ENCODE measurements at places on chromosomes 6 and 20. TPM values are rescaled to one million over a fixed set of nuclear protein-coding genes. Genes with fewer than 3 reads are reported as not detected.

- H3K27me3 ChIP-seq = no peaks in the 10 kb centered on the region
- H3K36me3 ChIP-seq = no peaks in the 10 kb centered on the region
- no peaks in the 10 kb centered on the region for H3K4me1 ChIP-seq
- H3K27ac ChIP-seq = no peak overlapping the region
- H3K4me3 ChIP-seq = no peak overlapping the region
Observed at GRCh38 chr6:146582857-146583256, 15.9 kb upstream of the ADGB start.

- no peak overlapping the region for H3K27ac ChIP-seq
- H3K4me3 ChIP-seq = no peak overlapping the region
- peaks cover 21% of the 10 kb centered on the region for H3K4me1 ChIP-seq
- no peak for DNase-seq
- H3K27me3 ChIP-seq = no peaks in the 10 kb centered on the region
Observed at GRCh38 chr6:143595251-143596036, 82.3 kb upstream of the PHACTR2 start.

GRCh38 chr6:103236923-103237322 is 1622.8 kb downstream of the HACE1 start:
- no peak overlapping the region for H3K27ac ChIP-seq
- DNase-seq = no peak
- no peaks in the 10 kb centered on the region for H3K36me3 ChIP-seq
- no peaks in the 10 kb centered on the region for H3K27me3 ChIP-seq
- H3K4me1 ChIP-seq = no peaks in the 10 kb centered on the region

The MMUT gene
- 9.5 TPM for total RNA-seq

DNA sequence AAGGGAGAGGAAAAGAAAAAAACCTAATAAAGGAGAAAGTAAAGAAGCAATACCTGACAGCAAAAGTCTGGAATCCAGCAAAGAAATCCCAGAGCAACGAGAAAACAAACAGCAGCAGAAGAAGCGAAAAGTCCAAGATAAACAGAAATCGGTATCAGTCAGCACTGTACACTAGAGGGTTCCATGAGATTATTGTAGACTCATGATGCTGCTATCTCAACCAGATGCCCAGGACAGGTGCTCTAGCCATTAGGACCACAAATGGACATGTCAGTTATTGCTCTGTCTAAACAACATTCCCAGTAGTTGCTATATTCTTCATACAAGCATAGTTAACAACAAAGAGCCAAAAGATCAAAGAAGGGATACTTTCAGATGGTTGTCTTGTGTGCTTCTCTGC is 70.8 kb upstream of the RNF146 start:
- no peak overlapping the region for H3K4me3 ChIP-seq
- no peaks in the 10 kb centered on the region for H3K4me1 ChIP-seq
- no peak for DNase-seq
- no peaks in the 10 kb centered on the region for H3K36me3 ChIP-seq
- H3K27ac ChIP-seq = no peak overlapping the region

The SMPDL3A gene
- total RNA-seq = 35.1 TPM

The SULF2 gene
- total RNA-seq = 12.8 TPM

- no peaks in the 10 kb centered on the region for H3K27me3 ChIP-seq
- no peaks in the 10 kb centered on the region for H3K36me3 ChIP-seq
- no peaks in the 10 kb centered on the region for H3K4me1 ChIP-seq
- DNase-seq = no peak
- no peak overlapping the region for H3K4me3 ChIP-seq
- no peak overlapping the region for H3K27ac ChIP-seq
Observed at GRCh38 chr6:24052590-24052961, 73.4 kb upstream of the NRSN1 start.

The DSP gene
- total RNA-seq = 22.0 TPM

The PRICKLE4 gene
- total RNA-seq = 5.4 TPM

GRCh38 chr6:79038061-79038460 is 40.0 kb downstream of the PHIP start:
- H3K36me3 ChIP-seq = no peaks in the 10 kb centered on the region
- H3K4me3 ChIP-seq = no peak overlapping the region
- H3K27ac ChIP-seq = no peak overlapping the region
- DNase-seq = no peak
- peaks cover 8% of the 10 kb centered on the region for H3K4me1 ChIP-seq

- H3K4me3 ChIP-seq = no peak overlapping the region
- H3K4me1 ChIP-seq = peaks cover 5% of the 10 kb centered on the region
- DNase-seq = no peak
Observed at GRCh38 chr6:96613291-96613999, 50.5 kb downstream of the FHL5 start.

DNA sequence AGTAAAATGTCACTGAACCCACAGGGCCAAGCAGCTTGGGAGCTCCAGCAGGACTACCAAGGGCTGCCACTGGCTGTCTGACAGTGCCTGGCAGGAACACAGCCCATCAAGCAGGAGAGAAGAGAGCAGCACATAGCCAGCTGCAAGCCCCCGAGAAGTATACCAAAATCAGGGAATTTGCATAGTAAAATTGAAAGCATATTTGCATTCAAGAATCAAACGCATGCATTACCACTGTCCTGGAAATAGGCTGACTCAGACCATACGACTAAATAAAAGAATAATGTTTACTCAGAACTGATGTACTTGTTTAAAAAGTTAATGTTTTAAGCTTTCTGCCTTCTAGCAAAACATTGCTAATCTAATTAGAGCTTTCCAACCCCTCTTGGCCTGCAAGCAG is 298.1 kb downstream of the TFAP2B start:
- no peak overlapping the region for H3K27ac ChIP-seq
- H3K27me3 ChIP-seq = no peaks in the 10 kb centered on the region
- no peak overlapping the region for H3K4me3 ChIP-seq
- H3K36me3 ChIP-seq = no peaks in the 10 kb centered on the region
- no peak for DNase-seq

The GPX5 gene
- not detected for total RNA-seq

- H3K4me3 ChIP-seq = no peak overlapping the region
- H3K27me3 ChIP-seq = no peaks in the 10 kb centered on the region
- H3K36me3 ChIP-seq = no peaks in the 10 kb centered on the region
- DNase-seq = no peak
Observed at GRCh38 chr6:41836022-41836659, 48.6 kb downstream of the TOMM6 start.

The HCK gene
- 341 TPM for total RNA-seq

- peak; percentile 64 for DNase-seq
- H3K27me3 ChIP-seq = no peaks in the 10 kb centered on the region
- H3K4me1 ChIP-seq = peaks cover 5% of the 10 kb centered on the region
- no peak overlapping the region for H3K27ac ChIP-seq
- H3K36me3 ChIP-seq = peaks cover 3% of the 10 kb centered on the region
Observed at GRCh38 chr20:25306991-25307903, 59.4 kb downstream of the PYGB start.

GRCh38 chr20:32370897-32371296 is 12.8 kb downstream of the ASXL1 start:
- DNase-seq = no peak
- peaks cover 80% of the 10 kb centered on the region for H3K36me3 ChIP-seq
- no peak overlapping the region for H3K27ac ChIP-seq

DNA sequence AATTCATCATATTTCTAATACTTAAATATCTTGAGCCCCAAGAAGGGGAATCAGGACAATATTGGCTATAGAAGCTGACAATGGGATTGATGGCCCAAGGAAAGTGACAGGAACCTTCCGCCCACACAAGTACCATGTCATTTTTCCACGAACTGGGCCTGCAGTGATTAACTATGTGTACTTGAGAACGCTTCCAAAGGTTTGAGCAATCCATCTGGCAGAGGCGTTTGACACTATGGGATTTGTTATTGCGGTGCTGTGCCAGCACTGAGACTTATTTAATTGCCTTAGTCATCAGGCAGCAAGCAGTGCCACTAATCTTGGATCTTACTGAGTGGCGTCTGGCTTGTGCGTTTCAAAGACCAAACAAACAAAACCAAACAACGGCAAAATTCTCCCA is 135.6 kb upstream of the UST start:
- no peaks in the 10 kb centered on the region for H3K4me1 ChIP-seq
- no peaks in the 10 kb centered on the region for H3K27me3 ChIP-seq
- H3K27ac ChIP-seq = no peak overlapping the region

The OVOL2 gene
- total RNA-seq = not detected

Data from spleen (tissue), 13 donors.